ENCODE measurements at places on chromosomes 5 and 9.

DNA sequence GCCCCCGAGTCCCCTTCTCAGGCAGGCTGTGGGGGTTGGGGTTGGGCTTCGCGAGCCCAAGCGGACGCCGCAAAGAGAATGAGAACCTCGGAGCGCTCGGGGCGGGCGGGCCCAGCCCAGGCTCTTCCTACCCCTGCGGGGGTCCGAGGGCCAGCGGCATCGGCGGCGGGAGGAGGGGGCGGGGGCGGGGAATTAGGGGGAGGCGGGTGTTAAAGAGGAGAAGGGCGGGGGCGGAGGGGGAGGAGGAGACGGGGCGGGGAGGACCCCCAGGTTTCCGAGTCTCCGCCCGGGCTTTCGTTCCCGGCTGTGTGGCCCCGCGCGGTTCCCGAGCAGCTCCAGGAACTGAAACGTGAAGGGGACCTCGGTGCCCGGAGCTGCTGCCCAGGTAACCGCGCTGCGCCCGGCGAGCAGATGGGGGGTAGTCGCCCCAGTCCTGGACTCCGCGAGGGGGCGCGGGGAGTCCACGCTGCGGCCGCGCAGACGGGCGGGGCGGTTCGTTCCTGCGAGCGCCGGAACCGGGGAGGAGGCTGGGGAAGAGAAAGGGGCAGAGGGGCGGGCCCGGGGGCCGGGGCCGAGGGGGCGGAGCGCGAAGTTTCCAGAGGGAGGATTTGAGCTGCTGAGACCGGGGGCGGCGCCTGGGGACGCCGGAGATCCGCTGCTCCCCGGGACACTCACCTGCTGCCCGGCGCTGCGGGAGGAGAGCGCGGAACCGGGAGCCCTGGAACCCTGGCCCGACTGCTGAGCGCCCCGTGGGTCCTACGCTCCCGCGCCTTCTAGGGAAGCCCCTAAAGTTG, 38.4 kb upstream of the PLEKHG4B start:
- peak; percentile 47 for DNase-seq

DNA sequence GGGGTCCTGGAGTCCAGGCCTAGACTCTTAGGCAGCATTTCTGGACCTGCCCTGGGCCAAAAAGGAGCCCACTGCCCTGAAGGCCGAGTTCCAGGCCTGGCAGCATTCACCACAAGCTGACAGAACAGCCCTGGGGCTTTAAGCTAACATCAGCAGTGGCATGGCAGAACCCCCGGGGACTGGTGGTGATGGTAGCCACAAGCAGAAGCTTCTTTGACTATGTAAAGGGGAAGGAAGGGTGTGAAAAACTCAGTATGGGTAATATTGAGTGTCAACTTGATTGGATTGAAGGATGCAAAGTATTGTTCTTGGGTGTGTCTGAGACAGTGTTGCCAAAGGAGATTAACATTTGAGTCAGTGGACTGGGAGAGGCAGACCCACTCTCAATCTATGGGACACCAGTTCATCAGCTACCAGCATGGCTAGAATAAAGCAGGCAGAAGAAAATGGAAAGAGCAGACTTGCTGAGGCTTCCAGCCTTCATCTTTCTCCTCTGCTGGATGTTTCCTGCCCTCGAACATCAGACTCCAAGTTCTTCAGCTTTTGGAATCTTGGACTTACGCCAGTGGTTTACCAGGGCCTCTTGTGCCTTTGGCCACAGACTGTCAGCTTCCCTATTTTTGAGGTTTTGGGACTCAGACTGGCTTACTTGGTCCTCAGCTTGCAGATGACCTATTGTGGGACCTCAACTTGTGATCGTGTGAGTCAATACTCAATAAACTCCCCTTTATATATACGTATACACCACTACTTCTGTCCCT, 661.0 kb upstream of the C9orf72 start:
- no peak for DNase-seq

DNA sequence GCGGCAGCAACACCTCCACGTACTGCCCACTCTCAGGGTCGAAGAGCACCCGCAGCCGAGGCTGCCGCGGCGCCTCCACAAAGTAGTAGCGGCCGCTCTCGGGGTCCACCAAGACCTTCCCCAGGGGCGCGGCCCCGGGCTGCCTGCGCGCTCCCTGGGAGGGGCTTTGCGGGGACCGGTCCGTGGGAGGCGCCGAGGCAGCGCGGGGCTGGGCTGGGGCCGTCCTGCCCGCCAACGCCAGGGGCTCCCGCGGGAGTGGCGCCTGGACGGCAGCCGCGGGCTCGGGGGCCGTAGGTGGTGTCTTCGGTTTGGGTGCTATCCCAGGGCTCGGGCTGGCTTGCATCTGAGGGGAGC, 2.6 kb upstream of the MZB1 start:
- no peak for DNase-seq

DNA sequence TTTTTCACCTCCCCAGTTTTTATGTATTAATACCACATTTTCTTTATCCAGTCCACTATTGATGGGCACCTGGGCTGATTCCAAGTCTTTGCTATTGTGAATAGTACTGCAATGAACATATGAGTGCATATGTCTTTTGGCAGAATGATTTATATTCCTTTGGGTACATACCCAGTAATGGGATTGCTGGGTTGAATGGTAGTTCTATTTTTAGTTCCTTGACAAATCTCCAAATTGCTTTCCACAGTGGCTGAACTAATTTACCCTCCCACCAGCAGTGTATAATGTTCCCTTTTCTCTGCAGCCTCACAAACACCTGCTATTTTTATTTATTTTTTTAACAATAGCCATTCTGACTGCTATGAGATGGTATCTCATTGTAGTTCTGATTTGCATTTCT, 340.2 kb downstream of the ADAMTS6 start:
- no peak for DNase-seq

DNA sequence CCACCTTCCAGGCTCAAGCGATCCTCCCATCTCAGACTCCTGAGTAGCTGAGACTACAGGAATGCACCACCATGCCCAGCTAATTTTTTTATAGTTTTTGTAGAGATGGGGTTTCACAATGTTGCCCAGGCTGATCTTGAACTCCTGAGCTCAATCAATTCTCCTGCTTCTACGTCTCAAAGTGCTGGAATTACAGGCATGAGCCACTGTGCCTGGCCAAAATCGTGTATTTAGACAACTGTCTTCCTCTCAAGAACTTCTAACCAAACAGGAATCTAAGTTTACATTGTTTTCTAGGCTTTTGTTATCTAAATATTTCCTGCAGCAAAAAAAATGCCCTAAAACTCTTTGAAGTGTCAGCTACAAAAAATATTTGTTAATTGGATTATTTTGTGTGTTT, 78.8 kb downstream of the NLN start:
- DNase-seq: no peak

DNA sequence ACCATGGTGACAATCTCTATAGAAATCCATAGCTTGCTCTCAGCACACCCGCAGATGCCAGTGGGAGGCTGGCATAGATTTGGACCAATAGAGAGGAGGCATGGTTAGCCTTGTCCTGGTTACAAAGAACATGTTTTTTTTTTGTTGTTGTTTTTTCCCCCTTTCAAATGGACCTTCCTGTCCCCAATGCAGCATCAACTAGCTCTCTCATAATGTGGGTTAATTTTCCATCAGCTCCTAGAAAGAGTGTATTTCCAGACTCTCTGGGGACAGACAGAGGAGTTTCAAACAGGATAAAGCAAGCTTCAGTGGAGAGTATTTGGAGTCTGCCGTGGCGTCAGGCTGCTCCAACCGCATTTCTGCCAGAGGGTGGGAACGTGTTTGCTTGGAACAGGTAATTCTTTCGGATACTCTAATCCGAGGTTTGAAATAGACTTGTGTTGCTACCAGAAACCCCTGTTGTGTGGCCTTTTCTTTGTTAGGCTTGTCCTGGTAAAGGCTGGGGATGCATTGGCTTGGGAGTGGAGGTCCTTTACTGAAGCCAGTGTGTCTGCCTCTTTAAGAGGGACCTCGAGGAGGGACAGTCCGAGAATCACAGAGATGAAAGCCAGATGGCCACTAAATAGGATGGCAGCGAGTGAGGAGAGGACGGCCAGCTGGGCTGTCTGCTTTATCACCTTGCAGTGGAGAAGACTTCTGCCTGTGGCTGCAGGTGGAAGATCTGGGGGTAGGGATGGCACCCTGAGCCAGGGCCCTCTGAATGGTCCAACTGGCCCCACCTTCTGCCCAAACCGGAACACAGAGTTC, 130.5 kb upstream of the CPEB4 start:
- no peak for DNase-seq

- no peak for DNase-seq
Observed at GRCh38 chr9:68808338-68808890, 103.4 kb downstream of the PIP5K1B start.

DNA sequence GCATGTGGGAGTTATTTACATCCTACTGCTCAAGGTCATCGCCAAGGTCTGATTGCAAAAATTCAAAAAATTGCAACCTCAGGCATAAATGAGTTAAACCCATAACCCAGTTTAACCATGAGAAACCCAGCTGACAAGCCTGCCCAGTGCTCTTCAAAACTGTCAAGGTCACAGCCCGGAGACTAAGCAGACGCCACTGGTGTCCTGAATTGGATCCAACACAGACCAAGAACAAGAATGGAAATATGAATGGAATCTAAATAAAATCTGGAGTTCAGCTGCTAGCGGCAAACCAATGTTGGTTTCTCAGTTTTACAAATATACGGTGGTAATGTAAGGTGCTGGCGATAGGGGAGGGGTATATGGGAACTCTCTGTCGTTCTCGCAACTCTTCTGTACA, 201.5 kb upstream of the MVB12B start:
- no peak for DNase-seq

- no peak for DNase-seq
Observed at GRCh38 chr9:123500336-123500735, 144.3 kb downstream of the CRB2 start.

- DNase-seq: peak; percentile 51
Observed at GRCh38 chr5:178145965-178146820, 7.5 kb downstream of the NHP2 start.

GRCh38 chr5:32765266-32765665, 54.1 kb downstream of the NPR3 start:
- no peak for DNase-seq

DNA sequence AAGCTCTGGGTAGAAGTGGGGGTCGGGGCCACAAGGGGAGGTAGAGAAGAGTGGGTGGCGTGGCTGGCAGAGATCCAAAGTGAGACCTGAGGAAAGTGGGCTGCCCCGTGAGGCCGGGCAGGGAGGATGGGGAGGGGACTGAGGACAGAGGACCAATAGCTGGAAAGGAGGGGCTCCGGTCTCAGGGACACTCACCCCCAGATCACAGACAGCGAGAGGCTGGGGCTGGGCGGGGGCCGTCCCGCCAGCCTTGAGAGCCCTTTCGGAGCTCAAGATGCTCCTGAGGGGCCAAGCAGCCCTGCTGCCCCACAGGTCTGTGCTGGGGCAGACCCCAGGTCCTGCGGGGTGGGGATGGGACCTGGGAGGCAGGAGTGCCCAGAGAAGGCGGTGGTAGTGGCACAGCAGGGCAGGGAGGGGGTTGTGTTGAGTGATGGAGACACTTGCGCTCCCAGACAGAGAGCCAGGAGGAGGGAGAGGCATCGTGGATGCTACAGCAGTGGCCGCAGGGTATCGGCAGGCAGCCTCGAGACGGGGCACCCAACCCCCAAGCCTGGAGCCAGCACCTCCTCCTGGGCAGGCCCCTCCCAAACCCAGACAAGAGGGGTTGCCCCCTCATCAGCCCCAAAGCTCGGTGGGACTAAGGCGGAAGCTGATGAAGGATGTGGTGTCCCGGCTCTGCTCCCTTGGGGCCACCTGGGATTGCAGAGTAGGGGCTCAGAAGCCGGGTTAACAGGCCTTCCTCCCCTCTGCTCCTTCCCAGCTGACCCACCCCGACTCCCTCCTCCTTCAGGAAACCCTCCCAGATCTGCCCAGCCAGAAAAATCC, 3.4 kb downstream of the SARDH start:
- DNase-seq: no peak

DNA sequence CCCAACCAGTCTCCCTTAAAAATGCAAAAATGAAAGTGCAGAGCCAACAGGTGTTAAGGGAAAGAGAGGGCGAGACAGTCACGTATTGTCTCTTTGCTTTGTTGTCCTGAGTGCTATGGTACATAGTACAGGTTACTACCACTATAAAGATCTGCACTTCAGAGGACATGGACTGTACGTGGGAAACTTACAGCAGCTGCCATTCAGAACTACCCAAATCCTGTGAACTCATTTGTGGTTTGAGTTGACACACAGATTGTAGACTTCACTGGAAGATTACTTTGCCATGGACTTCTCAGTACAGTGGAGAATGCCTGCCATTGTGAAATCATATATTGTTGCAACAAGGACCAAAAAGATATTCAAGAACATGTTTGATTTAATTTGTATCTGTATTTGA, 34.8 kb downstream of the FBXO38 start:
- no peak for DNase-seq
